AG04450 (cell line): ENCODE measurements at places on chromosomes 13 and 19. TPM values are rescaled to one million over a fixed set of nuclear protein-coding genes. Genes with fewer than 3 reads are reported as not detected.

- DNase-seq = no peak
Measured at GRCh38 chr13:91406619-91407018, 8.2 kb downstream of the GPC5 start.

DNA sequence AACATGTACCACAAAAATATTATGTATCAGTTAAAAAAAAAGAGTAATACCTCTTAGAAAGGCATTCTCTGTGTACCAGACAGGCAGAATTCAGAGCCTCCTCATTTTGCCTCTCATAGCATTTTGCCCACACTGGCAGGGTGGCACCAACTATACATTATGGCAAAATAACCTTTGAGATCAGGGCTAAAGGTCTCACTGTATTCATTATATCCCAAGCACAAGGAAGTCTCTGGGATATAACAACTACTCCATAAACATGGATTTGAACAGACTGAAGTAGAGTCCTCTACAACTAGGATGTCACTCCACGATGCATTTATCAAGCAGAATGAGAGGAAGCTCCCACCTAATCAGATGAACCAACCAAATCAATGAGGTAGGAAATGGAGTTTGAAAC lies 10.6 kb downstream of the SUCLA2 start:
- DNase-seq = no peak

DNA sequence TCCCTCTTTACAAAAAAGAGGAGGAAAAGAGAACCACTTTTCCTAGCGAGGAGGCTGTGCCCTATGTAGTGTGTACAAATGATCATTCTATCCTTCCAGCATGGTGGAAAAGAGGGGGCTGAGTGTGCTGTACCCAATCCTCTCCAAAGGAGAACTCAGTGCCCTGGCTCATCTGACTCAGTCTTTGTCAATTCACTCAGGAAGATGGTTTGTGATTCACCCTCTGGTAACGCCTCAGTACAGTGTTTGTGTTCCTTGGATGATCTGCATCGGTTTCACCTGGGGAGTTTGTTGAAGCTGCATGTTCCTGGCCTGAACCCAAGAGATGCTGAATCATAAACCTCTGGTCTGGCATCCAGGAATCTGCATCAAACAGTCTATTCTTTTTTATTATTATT lies 18.3 kb upstream of the ENOX1 start:
- DNase-seq = peak; percentile 54

DNA sequence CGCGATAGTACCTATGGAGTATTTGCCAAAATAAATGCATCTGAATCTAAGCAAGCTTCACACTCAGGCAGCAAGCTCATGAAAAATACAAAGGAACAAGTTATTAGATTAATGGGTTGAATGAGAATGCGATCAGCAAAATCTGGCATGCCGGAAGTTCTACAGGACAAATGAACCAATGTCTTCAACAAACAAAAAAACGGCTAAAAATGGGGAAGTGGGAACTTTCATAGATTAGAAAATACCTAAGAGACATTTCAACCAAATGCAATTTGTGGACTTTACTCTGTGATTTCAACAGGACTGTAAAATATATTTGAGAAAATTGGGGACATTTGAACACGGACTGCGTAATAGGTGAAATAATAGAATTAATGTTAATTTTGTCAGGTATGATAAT lies 22.4 kb upstream of the RNASEH2B start:
- no peak for DNase-seq

DNA sequence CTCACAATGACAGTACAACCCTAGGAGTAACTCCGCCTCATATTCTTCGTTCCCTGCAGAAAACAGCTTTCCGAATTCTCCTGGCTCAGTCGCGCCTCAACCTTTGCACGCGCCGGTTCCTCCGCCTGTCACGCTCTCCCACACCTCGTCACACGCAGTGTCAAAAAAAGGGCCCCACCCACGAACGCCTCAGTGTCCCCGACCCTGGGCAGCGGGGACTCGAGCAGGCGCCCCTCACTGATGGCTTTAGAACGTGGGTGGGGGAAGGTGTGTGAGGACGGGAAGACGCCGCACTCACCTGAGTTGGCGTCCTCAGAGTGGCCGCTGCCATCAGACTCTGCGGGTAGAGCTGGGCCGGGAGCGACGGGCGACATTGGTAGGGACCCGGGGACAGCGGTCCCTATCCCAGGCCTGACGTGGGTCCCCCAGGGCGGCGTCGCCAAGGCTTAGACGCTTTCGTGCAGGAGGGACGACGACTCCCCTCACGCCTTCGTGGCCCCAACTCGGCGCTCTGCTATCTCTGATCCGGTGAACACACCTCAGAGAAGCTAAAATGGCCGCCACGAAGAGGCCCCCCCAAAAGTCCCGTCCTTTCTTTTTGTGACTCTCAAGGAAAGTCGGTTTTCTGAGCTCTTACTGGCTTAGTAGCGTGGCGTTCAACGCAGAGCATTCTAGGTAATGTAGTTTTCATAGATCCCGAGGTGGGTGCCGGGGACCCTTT lies at the start of gene ZNF154:
Gene ZNF154, minus strand, starts transcription at position 564 of the 721 bp plus-strand sequence. Its CDS starts 233 bp downstream, at position 331.
- peak; percentile 29 for DNase-seq

- DNase-seq = peak; percentile 26
Measured at GRCh38 chr19:32675720-32676185, at the start of gene RGS9BP. RGS9BP (plus strand) TSS chr19:32675848; CDS start chr19:32676264, 416 bp downstream.

DNA sequence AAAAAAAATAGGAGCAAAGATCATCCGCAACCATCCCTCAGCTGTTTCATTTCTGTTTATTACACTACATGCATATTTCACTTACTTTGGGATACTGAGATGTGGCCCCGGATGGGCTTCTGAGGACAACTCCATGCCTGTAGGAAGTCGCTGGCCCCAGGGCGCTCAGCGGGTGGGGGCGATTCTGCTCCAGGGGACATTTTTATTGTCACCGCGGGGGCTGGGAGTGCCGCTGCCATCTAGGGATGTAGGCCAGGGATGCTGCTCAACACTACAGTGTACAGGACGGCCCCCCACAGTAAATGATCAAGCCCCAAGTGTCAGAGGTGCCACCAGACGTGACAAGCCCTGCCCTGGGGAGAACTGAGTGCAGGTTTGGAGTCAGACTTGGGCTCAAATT lies 6.4 kb upstream of the BST2 start:
- no peak for DNase-seq

GRCh38 chr13:51978796-51979556 lies 32.3 kb downstream of the ATP7B start:
- no peak for DNase-seq

DNA sequence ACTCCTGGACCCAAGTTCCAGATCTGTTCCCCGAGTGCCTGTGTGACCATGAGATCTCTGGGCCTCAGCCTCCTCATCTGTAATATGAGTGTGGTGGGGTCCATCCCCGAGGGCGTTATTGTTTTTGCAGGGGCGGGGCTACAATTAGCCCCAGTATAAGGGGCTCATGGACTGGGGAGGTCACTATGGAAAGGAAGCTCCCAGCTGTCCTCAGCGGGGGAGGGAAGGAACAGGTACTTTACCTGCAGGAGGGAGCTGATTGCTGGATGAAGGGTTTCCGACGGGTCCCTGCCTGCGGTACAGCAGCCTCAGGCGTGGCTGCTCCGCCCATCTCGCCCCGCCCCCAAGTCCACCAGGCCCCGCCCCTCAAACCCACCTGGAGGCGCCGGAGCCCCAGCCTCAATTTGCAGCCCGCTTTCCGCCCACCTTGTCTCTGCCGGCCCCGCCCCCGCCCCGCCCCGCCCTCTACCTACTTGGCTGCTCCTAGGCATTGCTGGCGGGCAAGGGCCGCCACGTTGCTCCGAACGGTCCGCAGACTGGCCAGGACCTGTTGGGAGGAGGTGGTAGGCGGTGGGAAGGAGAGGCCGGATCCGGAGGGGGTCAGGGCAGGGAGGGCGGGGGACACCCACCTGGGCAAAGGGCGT lies 5.5 kb downstream of the PDE4C start:
- no peak for DNase-seq

- peak; percentile 97 for DNase-seq
Measured at GRCh38 chr19:58558623-58559274, 338 bp upstream of the UBE2M start.

DNA sequence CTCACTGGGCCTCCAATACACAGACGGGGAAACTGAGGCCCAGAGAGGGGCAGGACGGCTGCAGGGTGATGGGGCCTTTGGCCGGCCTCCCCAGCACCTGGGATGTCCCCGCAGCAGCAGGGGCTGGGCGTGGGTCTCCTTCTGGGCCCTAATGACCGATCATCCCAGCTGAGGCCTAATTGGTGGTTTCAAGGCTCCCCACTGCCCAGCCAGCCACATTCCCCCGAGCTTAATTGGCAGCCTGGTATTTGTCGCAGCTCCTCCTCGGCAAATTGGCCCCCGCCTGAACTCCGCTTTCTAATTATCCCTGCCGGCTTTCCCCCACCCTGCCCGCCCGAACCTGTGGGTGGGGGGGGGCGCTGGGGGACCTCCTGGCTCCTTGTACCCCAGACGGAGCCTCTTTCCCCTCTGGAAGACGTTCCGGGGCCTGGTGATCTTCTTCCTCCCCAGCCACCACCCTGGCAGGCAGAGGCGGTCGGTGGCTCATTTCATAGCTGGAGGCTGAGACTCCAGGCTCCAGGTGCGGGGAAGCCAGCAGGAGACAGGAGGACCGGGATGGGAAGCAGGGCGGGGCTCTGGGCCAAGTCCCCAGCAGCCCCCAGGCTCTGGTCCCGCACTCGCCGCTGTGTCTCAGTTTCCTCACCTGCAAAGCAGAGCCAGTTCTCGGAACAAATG lies 27.2 kb upstream of the WDR18 start:
- DNase-seq = no peak

GRCh38 chr13:43822969-43823368 lies 36.2 kb upstream of the ENOX1 start:
- no peak for DNase-seq

CEACAM6 gene
- polyA plus RNA-seq = not detected in 2 replicates

CRX gene
- polyA plus RNA-seq = not detected in 2 replicates

ZNF568 gene
- polyA plus RNA-seq = 7.8 and 8.6 TPM in 2 replicates

GRK1 gene
- not detected in 2 replicates for polyA plus RNA-seq

CCDC70 gene
- not detected in 2 replicates for polyA plus RNA-seq

KCNC3 gene
- polyA plus RNA-seq = not detected in 2 replicates
